ENCODE measurements at places on chromosomes 3 and 15.

DNA sequence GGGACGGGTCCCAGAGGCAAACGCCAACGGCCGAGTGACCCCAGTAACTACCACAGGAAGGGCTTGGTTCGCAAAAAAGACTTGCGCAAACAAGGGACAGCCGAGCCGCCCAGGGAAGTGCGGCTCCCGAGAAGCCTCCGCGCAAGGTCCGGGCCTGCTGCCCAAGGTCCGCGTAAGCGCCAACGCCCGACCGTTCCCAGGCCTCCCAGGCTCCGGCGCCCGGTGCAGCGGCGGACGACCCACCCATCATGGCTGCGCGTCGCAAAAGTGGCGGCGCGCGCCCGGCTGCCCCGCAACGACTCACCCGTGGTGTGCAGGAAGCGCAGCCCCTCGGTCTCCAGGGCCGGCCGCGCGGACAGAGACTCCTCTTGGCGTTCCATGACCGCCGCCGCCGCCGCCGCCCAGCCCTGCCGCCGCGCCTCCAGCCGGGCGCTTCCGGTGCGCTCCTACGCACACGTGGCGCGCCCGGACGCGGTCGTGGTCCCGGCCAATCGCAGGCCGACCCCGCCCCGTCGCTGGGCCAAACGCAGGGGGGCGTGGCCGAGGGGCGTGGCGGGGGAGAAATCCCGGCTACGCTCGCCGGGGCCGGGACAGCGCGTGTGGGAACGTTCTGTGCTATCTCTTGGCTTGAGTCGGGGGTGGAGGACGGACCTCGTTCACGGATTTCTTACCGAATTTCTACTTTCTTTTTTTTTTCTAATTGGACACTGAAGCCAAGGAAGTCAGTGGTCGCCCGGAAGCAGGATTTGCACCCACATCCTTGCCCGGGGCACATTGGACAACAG lies at the start of gene SELENOS:
TSS of gene SELENOS (minus strand) at position 448 of the 785 bp plus-strand sequence. CDS start at position 380, 68 bp downstream.
- peak; percentile 88 for DNase-seq

DNA sequence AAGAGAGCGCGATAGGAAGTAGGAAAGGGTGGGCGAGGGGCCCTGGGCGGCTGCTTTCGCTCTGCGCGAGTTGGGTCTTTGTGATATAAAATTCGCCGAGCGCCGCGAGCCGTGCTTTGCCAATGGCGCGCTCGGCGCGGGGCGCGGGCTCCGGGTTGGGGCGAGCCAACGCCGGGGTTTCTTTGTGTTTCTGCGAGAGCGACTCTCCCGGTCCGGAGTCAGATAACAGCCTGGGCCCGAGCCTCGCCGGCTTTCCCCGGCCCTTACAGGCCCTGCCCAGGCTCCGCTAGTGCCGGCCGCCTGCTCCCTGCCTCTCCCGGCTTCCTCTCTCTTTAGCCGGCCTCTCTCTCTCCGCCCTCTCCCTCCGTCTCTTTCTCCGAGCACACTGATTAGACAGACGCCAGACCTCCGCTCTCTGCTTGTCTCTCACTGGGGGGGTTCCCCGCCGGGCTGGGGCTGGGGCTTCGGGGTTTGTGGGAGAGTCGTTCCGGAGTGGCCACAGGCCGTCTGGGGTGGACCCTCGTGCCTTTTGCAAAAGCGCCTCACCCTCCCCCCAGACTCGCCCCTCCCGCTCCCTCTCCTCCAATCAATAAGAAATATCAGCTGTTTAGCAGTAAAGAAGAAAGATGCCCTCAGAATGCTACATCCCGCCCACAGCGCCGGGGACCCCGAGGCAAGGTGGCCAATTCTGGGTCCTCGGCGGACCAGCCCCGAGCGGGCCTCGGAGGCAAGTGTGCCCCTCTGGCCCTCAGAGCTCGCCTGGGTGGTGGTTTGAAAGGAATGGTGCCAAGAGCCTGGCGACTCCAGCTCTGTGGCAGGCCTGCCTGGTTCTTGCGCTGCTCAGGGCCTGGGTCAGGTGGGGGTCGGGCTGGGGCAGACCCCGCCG lies 2.9 kb downstream of the NR2F2 start:
- DNase-seq: no peak

DNA sequence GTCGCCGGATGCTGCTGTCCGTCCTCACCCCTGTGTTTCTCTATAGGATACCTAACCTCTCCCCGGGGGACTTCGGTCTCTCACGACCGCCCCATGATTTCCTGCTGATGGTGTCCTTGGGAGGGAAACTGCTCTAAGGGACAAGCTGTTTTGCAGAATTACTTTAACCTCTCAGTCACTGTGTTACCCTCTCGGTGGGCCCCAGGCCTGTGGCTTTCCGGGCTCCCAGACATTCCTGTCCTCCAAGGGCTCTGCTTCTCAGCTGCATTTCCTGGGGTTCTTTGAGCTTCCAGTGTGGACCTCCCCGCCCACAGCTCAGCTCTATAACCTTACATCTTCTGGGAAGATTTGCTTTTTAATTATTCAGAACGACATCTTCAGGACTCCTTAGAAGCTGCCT lies 40.9 kb downstream of the CHST2 start:
- peak; percentile 35 for DNase-seq

DNA sequence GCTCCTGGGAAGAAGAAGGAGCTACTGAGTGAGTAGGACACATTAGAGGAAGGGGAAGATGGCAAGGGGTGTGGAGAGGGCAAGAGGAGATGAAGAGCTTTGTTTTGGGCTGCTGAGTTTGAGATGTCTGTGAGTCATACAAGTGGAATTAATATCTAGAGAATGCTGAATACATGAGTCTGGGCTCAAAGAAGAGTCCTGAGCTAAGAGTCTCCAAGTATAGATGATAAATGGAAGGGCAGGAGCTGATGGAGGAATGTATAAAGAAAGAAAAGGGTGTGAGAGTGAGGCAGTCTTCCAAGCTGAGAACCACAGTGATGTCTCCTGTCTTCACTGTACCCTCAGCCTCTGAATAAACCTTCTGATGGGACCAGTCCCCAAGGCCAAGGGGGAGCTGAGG lies 205.5 kb upstream of the MRPL3 start:
- DNase-seq: peak; percentile 87

- DNase-seq: no peak
Measured at GRCh38 chr3:121430664-121431215, 115.0 kb downstream of the POLQ start.

GRCh38 chr3:128436214-128436613 lies 30.5 kb downstream of the DNAJB8 start:
- DNase-seq: no peak

GRCh38 chr3:187261541-187261969 lies 30.0 kb downstream of the MASP1 start:
- DNase-seq: peak; percentile 94

DNA sequence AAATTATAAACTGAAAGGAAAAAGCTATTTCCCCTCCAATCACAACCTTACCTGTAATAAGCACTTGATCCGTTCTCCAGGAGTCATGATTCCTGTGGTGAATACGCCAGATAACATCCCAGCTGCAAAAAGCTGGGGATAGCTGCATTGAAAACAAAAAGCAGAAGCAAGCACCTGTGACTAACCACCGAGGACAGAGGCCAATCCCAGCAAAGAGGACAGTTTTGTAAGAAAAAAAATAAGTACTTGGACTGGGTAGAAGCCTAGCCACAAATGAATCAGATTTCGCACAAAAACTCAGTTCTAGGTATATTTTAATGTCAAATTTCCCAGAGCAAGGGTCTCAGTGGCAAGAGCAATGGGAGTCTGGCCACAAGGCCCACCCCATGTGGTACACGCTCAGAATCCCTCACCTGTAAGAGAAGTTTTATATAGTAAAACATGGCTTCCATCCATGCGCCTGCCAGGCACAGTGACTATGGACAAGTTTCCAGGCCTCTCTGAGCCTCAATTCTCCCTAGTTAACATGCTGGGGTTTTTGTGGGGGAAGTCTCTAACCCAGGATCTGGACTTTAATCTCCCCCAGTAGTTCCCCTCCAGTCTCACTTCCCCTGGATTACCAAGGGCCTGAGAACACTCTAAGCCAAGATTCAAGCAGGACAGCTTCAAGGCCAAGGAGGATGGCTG lies 19.2 kb downstream of the SLC25A20 start:
- DNase-seq: no peak

GRCh38 chr3:134251731-134252391 lies 1.2 kb upstream of the RYK start:
- no peak for DNase-seq

DNA sequence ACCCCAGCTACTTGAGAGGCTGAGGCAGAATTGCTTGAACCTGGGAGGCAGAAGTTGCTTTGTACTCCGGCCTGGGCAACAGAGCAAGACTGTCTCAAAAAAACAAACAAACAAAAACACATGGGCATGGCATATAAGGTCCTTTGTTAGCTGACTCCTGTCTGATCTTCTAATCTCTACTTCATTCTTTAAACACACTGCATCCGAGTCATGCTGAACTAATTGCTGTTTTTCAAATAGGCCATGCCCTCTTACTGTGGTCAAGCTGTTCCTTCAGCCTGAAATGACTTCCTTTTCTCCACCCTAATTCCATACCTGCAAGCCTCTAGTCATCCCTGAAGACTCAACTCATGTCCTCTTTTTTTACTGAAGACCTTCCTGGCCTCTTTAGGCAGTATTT lies 22.3 kb upstream of the SLMAP start:
- no peak for DNase-seq

GRCh38 chr15:38069511-38070011 lies 135.1 kb downstream of the TMCO5A start:
- peak; percentile 80 for DNase-seq

GRCh38 chr15:35603301-35603700 lies 57.3 kb upstream of the DPH6 start:
- DNase-seq: peak; percentile 62

GRCh38 chr3:114350271-114350670 lies 56.4 kb downstream of the TIGIT start:
- no peak for DNase-seq

DNA sequence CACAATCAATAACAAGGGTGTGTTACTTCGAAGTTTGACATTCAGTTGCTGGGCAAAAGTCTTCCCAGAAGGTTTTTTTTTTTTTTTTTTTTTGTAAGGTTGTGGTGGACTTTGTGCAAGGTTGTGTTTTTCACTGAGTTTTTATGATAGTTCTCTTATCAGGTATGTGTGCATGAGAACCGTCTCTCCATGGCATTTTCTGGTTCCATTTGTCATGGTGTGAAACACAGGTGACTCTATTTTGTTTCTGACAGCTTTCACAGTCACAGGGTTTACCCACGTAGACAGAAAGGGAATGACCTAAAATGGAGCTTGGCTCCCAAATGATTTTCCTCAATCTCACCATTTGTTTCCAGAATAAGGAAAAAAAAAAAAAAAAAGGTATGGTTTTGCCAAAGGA lies 1377.2 kb upstream of the CADM2 start:
- no peak for DNase-seq

DNA sequence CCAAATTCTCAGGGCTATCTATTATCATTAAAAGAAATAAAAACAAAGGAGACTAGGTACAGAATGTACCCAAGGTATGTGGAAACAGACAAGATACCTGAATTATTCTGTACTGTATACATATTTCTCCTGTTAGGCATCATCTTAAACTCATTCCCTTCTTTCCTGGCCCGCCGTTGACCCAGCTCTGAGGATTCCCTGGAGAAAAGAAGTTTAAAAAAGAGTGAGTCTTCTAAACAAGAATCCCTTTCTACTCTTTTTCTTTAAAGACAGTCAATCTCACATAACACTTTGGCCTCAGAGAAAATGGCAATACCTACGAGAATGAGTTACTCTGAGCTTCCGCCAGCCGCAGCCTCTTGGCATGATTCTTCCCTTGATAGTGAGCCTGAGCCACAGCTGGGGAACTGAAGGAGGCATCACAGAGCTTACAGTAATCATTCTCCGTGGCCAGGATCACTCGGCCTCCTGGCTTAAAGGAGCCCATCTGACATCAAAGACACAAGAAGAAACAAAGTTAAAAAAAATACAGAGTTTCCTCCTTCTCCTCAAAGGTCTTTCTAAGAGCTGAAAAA lies 44.2 kb downstream of the ZMAT3 start:
- DNase-seq: peak; percentile 70

DNA sequence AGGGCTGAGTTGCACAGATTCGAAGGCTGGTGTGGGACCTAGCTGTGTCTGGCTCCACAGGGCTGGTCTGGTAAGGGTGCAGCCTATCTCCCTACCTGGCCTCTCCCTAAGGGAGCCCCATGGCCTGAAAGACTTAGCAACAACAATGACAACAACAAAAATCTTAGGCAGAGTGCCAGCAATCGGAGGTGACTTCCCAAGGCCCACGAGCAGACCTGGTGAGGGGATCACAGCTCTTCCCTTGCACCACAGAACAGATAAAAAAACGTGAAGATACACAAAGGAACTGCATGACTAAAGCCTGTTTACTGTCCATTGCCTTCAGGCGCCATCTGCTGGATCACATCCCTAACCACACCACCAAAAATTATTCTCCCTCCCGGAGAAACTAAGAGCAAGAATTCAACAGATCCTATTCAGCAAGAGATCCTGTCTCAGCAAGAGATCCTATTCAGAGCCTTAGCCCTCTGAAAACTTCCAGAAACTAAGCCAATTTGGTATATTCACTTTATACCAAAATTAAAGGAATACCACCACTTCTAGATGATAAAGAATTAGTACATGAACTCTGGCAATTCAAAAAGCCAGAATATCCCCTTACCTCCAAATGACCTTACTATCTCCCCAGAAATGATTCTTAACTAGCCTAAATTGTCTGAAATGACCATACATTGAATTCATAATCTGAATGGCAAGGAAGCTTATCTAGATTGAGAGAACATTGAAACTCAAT lies 24.1 kb upstream of the OR5K4 start:
- peak; percentile 39 for DNase-seq

DNA sequence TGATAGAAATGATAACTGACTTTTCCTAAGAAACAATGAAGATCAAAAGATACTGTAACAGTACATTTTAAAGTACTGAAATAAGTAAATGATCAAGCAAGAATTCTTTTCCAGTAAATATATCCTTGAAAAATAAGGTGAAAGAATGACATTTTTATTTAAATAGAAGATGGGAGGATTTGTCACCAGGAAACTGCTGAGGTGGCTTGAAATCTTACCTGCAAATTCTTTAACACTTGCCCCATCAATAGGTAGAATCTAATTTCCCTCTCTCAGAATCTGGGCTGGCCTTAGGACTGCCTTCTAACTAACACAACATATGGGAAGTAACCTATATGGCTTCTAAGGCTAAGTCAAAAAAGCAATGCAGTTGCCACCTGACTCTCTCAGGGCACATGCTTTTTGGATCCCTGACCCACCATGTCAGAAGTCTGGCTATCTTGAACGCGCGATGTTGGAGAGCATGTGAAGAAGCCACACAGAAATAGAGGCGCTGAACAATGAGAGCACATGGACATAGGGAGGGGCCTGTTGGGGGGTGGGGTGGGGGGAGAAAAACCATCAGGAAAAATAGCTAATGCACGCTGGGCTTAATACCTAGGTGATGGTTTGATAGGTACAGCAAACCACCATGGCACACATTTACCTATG lies 11.5 kb downstream of the ACSBG1 start:
- DNase-seq: no peak

DNA sequence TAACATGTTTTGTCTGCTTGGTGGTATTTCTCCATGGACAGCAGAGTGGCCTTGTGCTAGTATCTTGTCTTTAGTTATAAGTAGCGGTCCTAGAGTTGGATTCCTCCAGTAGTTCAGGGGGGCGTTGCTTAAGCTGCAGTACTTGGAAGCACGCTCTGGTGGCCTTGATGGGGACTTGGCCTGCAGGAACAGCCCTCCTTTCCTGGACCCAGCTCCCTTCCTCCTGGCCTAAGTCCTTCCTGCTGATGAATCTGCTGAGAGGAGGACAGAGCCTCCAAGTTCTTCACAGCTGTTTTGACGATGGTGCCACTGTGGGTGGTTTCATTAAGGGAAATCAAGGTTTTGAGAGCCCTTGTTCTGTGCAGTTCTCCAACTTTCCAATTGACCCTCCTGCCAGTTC lies 38.6 kb upstream of the SEC22A start:
- DNase-seq: no peak

- no peak for DNase-seq
Measured at GRCh38 chr3:72133329-72134011, 348.5 kb upstream of the PROK2 start.

GRCh38 chr3:38154033-38154494 lies 11.3 kb upstream of the OXSR1 start:
- peak; percentile 55 for DNase-seq
